ENCODE measurements at places on chromosomes 3 and 15.

- no peak for DNase-seq
Measured at GRCh38 chr15:60697750-60698149, 218.8 kb upstream of the ICE2 start.

GRCh38 chr15:81407718-81408117 is 33.7 kb upstream of the TMC3 start:
- no peak for DNase-seq

DNA sequence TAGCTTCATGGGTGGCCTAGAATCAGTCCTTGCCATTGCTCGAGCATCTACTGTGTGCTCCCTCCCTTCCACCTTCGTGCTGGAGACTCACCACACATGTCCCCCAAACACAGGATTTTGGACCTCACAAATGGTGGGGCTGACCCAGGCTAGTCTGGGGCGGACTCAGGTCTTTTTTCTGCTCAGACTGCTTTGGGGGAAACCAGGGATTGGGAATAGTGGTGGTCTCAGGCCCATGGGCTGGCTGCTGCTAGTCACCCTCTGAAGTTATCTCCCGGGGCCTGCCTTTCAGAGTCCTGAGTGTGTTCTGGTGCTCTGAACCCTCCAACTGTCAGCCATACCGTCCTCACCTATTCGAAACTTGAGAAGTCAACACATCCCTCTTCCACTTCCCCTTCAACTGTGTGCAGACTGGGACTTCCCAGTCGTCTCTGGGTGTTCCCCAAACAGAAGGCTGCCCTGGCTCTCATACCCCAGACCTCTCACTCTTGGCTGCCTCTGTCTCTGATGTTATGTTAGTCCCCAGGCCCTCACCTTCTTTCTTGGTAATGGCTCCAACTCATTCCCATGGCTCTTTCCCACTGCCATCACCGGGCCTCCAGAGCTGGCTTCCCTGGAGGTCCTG is 46.0 kb downstream of the PPCDC start:
- DNase-seq = no peak

DNA sequence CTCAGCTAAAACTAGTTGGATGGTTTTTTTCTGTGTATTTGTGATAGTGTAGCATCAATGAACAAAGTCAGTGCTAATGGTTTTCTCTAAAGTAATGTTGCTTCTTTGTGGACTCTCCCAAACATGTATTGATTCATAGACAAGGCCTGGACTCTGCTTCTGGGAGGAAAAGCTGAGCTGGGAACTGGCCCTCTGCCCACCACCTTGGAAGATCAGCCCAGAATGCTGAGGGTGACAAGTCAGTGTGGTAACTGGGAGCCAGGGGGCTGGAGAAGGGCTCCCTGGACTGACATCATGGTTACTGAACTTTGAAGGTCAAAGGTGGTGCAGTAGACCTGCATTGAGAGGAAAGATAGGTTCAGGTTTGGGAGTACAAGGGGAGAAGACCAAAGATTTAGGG is 3.0 kb downstream of the ARHGAP31 start:
- DNase-seq = no peak

DNA sequence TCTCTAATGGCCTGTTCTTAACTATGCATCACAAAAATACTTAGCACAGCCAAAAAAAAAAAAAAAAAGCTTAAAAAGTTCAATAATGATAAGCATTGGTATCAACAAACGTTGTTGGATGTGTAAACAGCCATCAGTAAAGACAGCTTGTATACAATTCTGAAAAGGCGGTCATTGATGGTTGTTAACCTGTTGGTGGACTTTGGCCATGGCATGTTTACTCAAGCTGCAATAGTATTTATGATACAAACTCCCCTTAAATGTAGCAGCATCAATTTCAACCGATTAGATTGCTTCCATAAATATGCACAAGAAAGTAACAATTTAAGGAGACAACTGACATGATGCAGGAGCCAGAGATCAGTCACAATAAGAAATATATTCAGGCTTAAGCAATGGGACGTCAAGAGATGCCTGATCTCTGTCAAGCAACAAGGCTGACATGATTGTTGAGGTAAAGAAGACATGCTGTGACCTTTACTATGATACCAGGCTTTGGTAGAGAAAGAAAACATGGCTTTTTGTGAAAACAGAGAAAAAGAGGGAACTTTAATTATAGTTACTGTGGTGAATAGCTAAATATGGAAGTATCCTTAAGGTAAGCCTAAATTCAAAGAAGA is 14.2 kb upstream of the SLC7A14 start:
- no peak for DNase-seq

- no peak for DNase-seq
Measured at GRCh38 chr3:43364926-43365325, 78.6 kb downstream of the SNRK start.

- DNase-seq = peak; percentile 42
Measured at GRCh38 chr15:64288577-64288976, 67.4 kb downstream of the CSNK1G1 start.

DNA sequence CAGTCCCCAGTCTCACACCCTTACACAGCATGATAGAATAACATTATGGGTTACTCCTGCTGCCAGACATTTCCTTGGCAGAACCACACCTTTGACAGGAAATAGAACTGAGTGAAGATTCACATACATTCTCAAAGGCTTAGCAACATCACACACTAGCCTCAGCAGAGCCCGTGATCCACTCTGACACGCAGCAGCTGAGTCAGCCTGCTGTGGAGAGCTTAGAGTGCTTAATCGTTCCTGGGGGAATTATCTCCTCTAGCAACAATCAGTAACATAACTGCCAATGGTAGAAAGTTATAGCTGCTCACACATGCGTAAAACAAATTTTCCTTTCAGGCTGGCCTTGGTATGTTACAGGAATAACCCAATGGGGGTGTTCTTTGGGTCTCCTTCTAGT is 382.1 kb downstream of the GAP43 start:
- DNase-seq = peak; percentile 8

- DNase-seq = no peak
Measured at GRCh38 chr15:58532126-58532525, 100.3 kb downstream of the LIPC start.

DNA sequence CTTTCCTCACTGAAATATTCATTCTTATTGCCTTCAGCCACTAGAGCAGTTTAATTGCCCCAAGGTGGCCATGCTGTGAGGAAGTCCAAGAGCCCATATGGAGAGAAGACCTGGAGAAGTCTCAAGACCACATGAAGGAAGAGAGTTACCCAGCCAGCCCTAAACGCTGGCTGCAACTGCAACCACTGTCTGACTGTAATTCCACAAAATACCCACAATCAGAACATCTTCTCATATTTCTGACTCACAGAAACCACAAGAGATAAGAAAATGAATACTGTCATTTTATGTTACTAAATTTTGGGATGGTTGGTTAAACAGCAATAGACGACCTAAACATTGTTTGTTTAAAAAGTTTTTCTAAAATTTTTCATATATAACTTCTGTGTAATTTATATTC is 14.7 kb upstream of the SST start:
- DNase-seq = no peak

- DNase-seq = no peak
Measured at GRCh38 chr15:49423901-49424550, 984 bp downstream of the FGF7 start.

- DNase-seq = no peak
Measured at GRCh38 chr3:134775831-134776230, 19.2 kb upstream of the EPHB1 start.

Measured in NCI-H1105 (cell line).